ENCODE measurements at places on chromosomes 5 and 9.

DNA sequence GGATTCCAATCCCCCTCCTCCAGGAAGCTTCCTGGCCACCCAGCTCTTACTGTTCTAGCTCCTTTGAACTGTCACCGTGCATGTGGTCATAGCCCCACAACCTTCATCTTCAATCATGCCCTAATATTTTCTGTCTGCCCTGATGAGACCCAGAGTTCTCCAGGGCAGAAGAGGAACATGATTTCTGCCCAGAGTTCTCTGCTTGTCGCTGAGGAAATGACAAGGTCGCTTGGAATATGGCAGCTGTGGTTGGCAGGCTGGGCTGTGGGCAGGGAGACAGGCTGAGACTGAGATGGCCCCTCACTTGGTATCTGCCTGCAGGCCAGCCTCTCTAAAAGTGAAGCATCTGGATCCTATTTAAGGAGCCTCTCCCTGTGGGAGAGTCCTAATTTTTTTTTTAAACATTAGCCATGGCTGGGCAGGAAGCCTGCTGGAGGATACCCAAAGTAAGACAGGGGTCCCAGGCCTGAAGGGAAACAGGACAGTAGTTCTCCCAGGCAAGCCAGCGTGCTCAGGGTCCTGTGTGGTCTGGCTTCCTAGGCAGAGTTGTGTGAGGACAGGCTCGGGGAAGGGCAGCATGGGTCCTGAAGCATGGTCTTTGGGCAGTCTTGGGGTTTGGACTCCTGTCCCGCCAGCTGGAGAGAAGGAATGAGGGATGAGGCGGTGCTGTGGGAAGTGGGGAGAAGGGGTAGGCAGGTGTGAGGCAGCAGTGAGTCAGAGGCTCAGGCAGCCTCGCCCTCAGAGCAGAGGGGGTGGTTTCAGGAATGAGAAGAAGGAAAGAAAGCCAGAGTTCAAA, 242.1 kb downstream of the FSTL4 start:
- DNase-seq: no peak

DNA sequence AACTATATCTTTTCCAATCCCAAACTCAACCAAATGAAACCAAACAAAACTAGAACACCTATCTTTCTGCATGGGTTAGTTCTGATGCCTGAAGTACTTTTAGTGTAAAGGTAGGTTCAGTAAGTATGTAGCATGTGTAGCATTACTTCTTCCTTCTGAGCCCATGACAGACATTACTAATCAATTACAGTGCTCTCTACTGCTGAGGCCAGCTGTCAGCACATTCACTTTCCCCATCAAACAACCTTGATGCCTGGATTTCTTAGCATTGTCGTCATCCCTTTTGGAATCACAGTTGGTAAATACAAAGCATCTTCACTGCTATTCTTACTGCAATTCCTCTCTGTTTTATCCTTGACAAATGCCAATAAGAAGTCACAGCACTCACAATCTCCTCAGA, 103.2 kb downstream of the PTTG1 start:
- DNase-seq: no peak

- no peak for DNase-seq
Observed at GRCh38 chr9:114694146-114694545, 12.2 kb upstream of the TEX48 start.

DNA sequence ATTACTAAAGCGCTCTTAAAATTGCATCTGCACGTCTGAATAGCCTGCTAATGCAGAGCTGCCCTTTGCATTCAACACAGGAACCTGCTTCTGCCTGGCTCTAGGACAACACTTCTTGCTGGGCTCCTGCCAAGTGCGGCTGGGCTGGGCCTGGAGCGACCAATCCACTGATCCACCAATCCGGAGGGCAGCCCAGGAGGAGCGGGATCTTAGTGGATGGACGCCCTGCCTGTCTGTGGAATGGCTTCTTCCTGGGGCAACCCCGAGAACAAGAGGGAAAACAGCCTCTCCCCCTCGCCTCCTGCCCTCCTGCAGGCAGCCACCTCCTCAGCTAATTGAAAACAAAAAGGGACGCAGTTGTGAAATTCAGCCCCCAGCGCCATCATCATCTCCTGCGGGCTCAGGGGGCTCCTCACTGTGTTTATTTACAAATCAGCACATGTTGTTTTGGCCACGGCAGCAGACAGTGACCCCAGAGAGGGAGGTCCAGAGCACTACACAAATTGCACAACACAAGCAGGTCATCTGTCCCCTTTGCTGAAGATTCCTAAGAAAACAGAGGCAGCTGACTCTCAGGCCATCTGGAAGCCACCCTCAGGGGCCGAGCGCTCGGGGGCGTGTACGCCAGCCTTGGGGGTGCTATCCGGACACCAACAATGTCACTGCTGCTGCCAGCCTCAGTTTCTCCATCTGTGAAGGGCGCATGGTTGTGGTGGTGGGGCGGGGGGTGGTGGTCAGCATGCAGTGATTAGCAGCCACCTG, 57.3 kb downstream of the GADD45G start:
- DNase-seq: peak; percentile 98

DNA sequence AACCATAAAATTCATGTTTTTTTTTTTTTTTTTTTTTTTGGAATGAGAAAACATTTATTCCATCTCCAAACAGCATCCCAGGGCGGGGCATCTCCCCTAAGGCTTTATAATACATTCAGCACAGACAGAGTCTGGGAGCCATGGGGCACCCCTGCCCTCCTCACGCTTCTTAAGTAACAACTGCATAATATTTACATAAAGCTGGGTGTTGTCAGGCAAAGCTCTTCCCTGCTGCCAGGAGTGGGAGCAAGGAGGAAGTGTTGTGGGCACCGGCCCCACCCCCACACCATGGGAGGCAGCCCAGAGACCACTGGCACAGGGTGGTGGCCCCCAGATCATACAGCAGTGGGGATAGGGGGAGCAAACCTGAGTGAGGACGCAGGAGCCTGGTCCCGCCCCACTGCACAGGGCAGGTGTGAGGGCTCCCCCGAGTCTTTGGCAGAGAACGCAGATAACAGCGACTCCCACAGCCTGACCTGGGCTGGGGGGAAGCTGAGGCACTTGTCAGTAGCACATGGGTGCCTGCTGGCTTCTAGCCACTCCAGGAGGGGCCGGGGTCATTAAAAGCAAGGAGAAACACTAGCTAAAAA, 86.1 kb upstream of the CEP78 start:
- DNase-seq: no peak

DNA sequence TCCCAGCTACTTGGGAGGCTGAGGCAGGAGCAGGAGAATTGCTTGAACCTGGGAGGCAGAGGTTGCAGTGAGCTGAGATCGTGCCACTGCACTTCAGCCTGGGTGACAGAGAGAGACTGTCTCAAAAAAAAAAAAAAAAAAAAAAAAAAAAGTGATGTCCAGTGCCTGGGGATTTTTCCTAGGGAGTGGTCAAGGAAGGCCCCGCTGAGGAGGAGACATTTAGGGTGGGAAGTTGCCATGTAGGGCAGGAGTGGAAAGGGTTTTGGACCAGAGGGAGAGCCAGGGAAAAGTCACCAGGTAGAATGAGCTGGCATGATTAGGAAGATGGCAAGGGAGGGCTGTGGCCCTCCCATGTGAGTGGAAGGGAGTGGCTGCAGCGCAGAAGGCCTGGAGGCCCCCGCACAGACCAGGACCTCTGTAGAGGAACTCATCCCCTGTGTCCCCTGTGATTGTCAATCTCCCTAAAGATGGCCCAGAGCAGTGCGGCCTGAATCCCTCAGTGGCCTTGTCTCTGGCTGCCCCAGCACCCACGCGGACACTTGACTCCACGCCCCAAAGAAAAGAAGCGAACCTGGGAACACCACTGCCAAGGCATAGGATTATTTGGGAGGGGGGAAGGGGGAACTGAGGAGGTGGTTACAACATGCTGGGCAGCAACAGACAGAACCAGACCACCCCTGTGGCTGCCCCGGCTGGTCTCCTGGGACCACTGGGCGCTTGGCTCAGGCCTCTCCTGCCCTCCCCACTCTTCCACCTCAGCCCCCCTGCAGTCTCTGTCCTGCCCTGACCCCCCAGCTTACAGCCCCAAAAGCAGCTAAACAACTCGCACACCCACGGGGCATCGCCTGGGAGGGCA, 2.6 kb upstream of the SQSTM1 start:
- no peak for DNase-seq

GRCh38 chr5:94777056-94777880, 158.8 kb downstream of the SLF1 start:
- peak; percentile 66 for DNase-seq

DNA sequence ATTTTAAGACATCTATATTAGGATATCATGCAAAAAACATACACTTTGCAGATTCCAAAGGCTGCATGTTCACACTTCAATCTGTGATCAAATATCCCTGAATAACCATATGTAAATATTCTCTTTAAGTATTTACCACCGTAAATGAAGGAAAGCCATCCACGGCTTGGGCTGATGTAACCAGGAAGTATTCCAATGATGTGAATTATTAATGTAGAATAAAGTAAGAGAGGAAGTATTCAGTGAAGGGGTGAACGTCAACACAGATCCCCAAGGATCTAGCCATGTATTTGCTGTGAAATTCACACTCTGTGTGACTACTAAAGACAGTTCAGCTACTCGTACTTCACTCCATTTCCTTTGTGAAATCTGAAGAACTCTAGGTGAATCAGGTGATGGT, 75.2 kb downstream of the CDH6 start:
- DNase-seq: no peak

- no peak for DNase-seq
Observed at GRCh38 chr5:167743695-167744464, 547.6 kb upstream of the WWC1 start.

DNA sequence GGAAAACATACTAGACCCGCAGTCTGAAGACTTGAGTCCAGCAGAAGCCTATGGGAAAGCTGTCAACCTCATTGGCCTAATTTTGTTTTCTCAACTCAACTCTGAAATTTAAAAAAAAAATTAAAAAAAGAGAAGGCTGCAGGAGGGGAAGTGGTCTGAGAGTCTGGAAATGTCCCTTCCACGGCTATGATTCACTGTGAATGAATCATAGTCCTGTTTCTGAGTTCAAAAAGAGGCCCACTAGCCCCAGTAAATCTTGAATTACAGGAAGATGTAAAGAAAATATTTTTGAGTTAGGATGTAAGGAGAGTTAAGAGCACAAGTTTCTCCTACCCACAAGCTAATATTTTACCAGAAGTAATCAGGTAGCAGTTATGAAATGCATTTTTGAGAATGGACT, 565.5 kb upstream of the DMAC1 start:
- DNase-seq: no peak

DNA sequence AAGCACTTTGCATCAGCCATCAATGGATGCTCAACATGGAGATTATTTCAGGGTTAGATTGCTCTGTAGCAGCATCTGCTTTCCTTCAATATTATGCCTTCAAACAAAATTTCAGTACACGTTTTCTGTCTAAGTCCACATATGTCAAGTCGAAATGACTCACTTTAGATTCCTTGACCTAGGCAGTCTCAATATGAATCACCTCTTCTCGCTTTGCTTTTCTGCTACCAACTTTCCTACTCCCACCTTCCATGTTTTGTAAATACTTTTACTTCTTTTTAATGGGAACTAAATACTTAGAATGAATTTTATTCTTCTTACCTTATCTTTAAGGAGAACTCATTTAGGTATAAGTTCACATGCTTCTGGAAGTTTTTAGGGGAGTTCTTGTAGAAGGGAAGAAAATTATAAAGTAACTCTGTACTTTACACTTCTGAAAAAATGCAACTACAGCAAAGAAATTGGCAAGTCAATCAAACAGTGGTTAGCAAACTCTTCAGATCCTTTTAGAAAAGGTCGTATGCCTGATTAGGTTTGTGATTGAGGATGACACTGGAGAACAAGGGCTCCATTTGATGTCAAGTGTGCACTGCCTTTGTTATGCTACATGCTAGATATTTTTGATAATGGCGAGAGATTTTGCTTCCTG, 478.5 kb upstream of the SMARCA2 start:
- DNase-seq: no peak

DNA sequence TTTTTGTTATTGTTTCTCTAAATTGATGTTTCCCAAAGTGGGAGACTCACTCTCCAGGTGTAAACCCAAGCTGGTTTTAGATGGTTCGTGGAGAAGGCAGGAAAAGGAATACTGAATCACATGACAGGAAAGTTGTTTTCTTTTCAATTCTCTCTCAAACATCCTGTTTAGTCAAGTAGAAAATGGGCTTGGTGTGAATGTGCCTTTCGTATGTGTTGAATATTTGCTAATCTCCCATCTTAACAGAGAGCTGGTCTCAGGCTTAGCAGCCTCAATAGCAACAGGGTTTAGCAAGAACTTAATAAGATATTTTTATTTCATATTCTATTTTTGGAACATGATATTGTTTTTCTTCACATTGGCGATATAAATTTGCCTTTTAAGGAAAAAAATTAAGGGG, 119.7 kb downstream of the INSYN2B start:
- DNase-seq: no peak

DNA sequence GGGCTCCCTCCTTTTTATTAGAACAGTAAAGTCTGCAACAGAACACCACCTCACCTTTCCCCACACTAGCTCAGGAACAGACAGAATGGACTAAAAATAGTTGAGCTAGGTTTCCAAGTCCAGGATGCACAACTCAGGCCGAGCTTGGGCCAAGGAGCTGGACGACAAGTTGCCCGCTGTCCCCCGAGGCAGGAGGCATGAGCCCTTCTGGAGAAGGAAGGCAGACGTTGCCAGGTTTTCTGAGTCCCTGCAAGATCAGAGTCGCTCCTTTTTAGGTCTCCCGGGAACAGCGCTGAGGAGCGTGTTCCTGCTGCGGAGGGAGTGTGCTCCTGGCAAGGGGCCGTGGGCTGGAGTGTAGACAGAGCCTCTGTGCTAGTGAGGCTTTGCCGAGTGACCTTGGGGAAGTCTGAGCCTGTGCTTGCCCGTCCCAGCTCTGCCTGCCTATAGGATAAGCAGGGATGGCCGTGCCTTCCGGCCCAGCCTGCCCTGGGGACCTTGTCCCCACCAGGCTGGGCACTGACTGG, 121.6 kb downstream of the WNK2 start:
- DNase-seq: no peak

DNA sequence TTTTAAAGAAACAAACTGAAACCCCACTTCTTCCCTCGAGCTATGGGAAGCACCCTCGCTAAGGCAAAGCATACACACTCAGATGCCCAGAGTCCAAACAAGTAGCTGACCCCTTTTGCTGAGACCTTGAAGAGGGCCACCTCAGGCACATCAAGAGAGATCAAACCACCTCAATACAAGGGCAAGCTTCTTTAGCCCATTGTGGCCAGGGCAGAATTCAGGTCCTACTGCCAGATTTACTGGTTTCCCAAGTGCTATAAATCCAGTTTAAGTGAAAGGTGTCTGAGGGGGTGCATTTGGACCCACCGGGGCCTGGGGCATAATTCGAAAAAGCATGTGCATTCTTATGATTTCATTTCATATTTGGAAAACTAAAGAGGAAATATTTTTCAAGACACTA, 40.4 kb downstream of the NEURL1B start:
- no peak for DNase-seq

DNA sequence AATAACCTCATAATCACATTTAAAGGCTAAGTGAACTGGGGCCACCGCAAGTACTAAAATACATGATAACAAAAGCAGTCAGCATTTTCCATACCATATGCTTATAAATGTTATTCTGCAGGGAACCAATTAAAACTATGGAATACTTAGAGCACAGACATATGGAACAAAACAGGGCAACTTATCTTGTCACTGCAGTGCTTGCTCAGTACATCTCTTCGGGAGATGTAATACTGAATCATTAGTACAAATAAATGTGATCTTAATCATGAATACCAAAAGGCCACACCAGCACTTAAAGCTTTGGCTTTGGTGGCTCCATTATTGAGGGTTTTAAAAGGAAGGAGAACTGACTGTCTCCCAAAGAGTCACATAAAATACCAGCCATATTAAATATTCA, 32.1 kb downstream of the PRUNE2 start:
- DNase-seq: no peak
